Progenitor cell of endocrine pancreas (in vitro differentiated cells): ENCODE measurements at places on chromosomes 16 and 17.

- no peak for DNase-seq
Measured at GRCh38 chr16:14955546-14956231, 18.4 kb downstream of the NPIPA1 start.

GRCh38 chr17:82231312-82231561 is 2.4 kb downstream of the SLC16A3 start:
- no peak for DNase-seq

DNA sequence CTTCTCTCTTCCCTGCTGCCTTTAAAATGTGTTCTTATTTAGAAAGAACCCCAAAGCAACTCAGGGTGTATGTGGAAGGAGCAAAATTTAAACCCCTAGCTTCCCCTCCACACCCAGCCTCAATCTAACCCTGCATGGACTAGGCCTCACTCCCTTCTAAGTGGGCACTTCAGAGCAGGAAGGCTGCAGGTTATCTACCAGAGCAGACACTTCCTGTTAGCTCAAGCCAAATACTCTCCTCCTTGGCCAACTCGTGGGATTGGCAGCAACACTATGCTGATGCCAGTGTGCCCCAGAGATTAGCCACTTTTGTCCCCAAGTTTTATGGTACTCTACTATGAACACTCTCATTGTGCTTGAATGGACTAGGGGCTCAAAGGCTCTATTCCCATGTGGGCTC is 35.6 kb downstream of the CCDC42 start:
- no peak for DNase-seq

DNA sequence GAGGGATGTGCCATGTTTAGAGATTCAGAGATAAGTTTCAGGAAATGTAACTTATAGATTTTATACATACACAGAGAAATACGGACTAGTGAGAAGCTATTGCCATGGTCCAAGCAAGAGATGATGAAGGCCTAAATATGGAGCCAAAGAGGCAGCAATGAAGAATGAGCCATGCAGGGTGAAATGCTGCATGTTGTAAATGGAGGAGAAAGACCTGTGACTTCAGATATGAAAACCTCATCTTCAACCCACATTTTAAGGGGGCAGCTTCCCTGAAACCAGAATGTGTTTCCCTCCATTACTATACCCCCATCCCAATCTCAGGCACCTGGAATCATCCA is 2.9 kb downstream of the CCL2 start:
- DNase-seq = no peak

GRCh38 chr16:50248845-50249244 is 17.5 kb upstream of the ADCY7 start:
- DNase-seq = no peak

- no peak for DNase-seq
Measured at GRCh38 chr17:76672270-76672851, 28.8 kb upstream of the ST6GALNAC1 start.

GRCh38 chr16:2482708-2483534 is 8.0 kb downstream of the TBC1D24 start:
- no peak for DNase-seq

DNA sequence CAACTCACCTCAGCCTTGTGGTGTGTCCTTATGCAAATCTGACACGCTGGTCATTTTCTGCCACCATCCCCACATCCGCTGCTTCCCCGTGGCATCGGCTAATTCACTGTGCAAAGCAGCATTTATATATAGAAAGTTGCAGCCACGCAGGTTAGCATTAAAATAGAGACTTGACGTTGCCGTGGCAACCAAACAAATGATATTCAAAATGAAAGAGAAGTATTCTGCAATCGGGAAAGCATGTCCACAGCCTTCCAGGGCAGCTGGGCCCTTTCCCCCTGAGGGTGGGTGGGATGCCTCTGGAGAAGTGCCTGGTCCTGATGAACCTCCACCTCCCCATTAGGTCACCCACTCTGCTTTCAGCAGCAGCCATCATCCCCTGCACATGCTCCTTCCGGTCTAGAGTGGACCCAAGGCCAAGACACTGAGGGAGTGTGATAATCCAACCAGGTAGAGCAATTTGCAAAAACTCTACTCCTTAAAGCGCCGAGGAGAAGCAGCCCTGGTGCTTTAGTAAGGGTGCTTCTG is 138.7 kb downstream of the GAS7 start:
- no peak for DNase-seq

DNA sequence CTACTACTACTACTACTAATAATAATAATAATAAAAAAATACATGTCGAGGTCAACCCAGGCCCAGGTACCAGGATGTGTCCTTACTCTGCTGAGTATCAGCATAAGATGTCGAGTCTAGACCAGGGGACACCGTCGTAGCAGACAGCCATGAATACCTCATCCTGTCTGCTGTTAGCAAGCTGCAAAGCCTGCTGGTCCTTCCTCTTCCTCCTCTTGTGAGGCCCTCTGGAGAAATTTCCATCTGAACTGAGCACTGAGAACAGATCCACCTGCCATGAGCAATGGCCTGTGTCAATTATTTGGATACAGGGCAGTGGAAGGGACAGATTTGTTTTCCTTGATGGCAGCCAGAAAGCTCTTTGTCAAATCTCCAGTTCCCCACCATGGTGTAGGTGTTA is 168.5 kb downstream of the XYLT1 start:
- DNase-seq = no peak

DNA sequence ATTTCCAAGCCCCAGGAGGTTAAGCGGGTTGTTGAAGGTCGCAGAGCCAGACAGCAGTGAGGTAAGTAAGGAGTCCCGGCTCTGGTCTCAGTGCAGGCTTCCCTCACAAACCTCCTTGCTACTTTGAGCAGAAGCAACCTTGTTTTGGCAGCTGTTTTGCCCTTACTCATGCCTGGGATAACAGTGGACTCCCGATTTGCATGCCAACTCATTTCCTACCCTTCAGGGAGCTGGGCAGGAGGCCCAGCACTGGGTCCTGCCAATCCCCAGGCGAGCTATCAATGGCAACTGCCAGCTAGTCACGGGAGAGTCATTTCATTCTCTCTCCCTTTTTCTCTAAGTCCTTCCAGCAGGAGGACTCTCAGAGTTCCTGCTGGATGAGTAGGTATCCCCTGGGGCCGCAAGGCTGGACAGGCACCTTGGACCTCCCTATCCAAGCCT is 72.0 kb upstream of the KSR1 start:
- no peak for DNase-seq

DNA sequence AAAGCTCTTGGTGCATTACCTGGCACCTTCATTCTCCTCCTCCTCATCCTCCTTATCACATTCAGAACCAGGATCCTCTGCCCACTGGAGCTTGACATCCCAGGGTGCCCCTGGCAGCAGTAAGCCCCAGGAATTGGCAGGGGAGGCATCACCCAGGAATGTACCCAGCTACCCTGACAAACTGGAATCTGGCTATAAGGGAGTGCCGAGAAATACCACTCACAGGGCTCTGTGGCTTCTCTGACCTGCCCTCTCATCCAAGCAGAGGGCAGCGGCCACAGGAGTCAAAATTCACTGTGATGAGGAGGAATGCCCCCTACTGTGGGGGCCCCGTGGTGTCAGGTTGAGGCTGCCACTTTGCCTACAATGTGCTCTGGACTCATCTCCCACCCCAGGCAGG is 19.6 kb downstream of the MPP3 start:
- no peak for DNase-seq

GRCh38 chr16:57178196-57178595 is 7.6 kb downstream of the PSME3IP1 start:
- no peak for DNase-seq

- DNase-seq = no peak
Measured at GRCh38 chr17:79752175-79752574, 21.4 kb downstream of the ENPP7 start.

- DNase-seq = no peak
Measured at GRCh38 chr17:48597528-48597777, 3.9 kb upstream of the HOXB5 start.
